ENCODE measurements at places on chromosomes 6 and 20. TPM values are rescaled to one million over a fixed set of nuclear protein-coding genes. Genes with fewer than 3 reads are reported as not detected.

- DNase-seq: no peak
Measured at GRCh38 chr20:44886266-44886651, 754 bp downstream of the YWHAB start.

DNA sequence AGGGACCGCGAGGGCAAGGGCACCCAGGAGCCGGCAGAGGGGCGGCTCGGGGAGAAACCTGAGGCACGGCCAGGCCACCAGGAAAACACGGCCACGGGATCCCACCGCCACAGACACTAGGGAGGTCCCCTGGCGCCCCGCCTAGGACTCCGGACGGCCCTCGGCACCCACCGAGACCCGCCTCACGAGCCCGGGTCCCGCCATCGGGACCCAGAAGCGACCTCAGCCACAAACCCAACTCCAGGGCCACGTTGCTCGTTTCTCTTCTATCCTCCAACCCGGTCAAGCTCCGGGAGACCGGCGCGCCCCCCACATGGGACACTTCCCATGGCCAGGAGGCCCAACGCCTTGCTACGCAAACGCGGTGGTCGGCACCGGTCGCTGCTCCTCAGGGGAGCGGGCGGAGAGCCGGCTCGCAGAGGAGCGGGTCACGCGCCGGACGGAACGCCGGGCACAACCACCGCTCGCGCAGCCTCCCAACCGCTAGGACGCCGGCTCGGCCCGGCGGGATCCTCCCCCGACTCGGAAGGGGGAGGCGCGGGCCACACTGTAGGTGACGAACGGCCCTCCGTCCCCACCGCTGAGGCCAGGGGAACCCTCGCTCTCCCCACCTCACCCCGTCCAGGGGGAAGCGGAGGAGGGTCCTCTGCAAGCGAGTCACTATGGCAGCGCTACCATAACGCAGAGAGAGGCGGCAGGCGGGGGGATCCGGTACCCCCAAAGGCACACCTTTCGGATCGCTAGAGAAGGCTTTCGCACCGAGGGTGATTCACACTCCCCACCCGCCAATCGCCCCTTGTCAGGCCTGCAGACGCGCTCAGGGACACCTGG, 1514.1 kb upstream of the DEFB115 start:
- DNase-seq: no peak

GRCh38 chr6:134840086-134840867, 109.6 kb downstream of the ALDH8A1 start:
- no peak for DNase-seq

The CDSN gene
- not detected for total RNA-seq

DNA sequence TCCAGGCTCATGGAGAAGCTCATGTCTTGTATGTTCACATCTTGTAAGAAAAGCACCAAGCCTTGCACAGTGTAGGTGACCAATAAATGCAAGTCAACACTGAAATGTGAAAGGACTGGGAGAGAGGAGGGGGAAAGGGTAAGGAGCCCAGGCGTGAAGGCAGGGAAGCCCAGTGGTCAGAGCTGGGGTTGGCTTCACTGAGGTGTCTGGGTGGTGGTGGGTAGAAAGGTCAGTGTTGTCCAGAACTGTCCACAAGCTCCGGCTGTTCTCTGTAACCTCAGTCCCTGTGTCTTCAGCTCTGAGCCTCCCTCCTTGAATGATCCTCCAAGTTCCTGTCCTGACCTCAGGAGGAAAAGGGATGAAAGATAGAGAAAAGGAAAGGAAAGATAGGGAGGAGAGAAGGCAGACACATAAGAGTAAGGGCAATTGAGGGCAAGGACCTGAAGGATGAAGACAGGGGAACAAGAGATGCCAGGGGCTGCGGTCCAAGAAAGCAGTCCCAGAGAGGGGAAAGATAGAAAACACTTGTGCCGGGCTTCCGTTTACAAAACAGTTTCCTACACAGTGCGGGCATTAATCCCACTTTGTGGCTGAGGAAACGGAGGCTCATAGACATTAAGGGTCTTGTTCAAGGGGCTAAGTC, 2.4 kb upstream of the TNXB start:
- DNase-seq: no peak

GRCh38 chr20:48295445-48295903, 510.2 kb upstream of the SULF2 start:
- DNase-seq: no peak

DNA sequence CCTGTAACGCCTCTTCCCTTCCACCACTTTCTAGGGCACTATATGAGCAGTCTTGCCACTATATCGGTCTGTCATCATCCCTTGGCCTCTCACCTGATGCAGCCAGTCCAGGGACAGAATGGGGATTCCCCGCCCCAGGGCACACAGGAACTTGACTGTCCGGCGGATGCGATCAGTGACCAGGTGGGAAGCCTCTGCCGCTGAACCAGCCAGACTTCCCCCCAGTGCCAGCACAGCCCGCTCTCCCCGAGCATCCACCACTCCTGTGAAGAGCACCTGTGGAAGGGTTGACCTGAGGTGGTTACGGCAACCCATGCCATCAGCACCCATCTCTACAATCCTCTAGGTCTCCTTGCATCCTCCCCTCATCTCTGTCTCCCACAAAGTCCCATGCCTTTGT, 12.2 kb upstream of the NRM start:
- no peak for DNase-seq

DNA sequence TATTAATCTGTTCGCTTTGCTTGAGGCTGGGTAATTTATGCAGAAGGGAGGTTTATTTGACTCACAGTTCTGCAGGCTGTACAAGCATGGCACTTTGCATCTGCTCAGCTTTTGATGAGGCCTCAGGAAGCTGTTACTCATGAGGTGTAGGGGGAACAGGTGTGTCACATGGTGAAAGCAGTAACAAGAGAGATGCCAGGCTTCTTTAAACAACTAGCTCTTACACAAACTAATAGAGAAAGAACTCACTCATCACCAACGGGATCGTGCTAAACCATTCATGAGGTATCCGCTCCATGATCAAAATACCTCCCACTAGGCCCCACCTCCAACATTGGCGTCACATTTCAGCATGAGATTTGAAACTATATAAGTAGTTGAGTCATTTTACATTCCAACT, 34.4 kb upstream of the GCLC start:
- DNase-seq: no peak

- DNase-seq: no peak
Measured at GRCh38 chr6:5191722-5192121, 69.0 kb downstream of the LYRM4 start.

GRCh38 chr20:32449057-32449889, 91.1 kb downstream of the ASXL1 start:
- DNase-seq: no peak

The C6orf141 gene
- total RNA-seq: 0.89 TPM

GRCh38 chr6:52876056-52876787, 33.3 kb downstream of the GSTA3 start:
- no peak for DNase-seq

DNA sequence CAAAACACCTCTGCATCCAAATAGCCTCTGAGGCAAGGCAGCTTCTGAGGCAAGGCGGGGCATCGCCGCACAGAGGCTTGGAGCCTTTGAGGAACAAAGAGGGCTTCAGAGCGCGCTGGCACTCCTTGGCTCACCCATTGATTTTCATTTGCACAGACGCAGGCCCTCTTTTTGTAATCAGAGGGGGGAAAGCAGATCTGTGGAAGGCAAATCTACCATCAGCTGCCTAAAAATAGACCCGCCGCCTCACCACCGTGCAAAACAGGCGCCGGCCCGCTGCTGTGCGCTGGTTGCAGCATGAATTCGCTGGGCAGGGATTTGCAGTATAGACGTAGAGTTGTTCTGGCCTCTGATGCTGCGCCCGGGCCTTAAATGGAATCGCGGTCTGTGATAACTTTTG, 69.9 kb upstream of the STMND1 start:
- DNase-seq: no peak

The POPDC3 gene
- total RNA-seq: 0.86 TPM

The SCRT2 gene
- 4.1 TPM for total RNA-seq

The RFX6 gene
- not detected for total RNA-seq

- no peak for DNase-seq
Measured at GRCh38 chr6:106546261-106546690, 83.0 kb downstream of the RTN4IP1 start.

DNA sequence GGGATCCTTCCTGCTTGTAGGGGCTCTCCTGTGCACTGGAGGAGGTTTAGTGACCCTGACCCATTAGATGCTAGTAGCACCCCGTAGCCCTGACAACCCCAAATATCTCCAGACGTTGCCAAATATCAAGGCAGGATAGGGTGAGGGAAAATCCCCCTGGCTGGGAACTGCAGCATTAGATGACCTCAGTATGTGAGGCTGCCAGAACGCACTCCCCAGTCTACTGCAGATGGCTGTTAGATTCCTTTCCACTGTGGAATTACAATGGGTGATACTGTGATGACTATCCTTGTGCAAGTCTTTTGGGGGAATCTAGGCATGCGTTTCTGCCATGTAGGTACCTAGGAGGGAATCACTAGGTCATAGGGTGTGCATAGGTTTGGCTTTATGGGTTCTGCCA, 226.3 kb upstream of the KCNG1 start:
- no peak for DNase-seq

The NKAIN4 gene
- total RNA-seq: 44.0 TPM

- DNase-seq: no peak
Measured at GRCh38 chr20:19327401-19327800, 115.0 kb downstream of the SLC24A3 start.

The SYS1 gene
- 25.7 TPM for total RNA-seq

The PRKN gene
- 3.2 TPM for total RNA-seq

The NUP43 gene
- 73.3 TPM for total RNA-seq

The C20orf204 gene
- 2.3 TPM for total RNA-seq

The GPANK1 gene
- total RNA-seq: 17.6 TPM

GRCh38 chr20:3239026-3239866, at the start of gene SLC4A11:
Gene SLC4A11, minus strand, starts transcription at chr20:3239190. Its CDS starts 53 bp downstream, at chr20:3239137.
- peak; percentile 22 for DNase-seq

The LY6G5C gene
- 11.0 TPM for total RNA-seq

DNA sequence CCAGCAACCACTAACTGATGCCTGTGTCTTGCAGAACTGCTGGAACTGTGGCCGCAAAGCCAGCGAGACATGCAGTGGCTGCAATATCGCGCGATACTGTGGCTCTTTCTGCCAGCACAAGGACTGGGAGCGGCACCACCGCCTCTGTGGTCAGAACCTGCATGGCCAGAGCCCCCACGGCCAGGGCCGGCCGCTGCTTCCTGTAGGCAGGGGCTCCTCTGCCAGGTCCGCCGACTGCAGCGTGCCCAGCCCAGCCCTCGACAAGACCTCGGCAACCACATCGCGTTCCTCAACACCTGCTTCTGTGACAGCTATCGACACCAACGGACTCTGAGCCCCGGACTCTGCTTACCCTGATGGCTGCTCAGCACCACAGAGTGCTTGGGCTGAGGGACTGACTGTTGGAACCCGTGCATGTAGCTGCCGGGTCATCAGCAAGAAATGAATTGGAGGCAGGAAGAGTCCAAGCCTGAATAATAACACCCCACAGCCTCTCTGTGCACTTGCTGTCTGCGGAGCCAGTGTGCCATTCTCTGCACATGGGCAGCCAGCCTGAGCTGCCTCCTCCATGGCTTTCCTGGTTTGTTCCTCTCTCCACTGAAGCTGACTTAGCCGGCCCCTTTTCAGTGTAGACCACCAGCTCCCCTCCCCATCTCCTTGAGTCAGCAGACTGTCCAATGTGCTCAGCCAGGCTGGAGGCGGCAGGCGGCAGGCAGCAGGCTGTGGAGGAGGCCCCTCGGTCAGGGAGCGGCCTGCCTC, 17.6 kb upstream of the C20orf144 start:
- DNase-seq: no peak

- peak; percentile 69 for DNase-seq
Measured at GRCh38 chr6:100228834-100229441, 234.9 kb upstream of the MCHR2 start.

The PCMTD2 gene
- 65.4 TPM for total RNA-seq

The MYB gene
- 6.8 TPM for total RNA-seq

The IL20RA gene
- total RNA-seq: not detected

The CPNE5 gene
- total RNA-seq: 0.54 TPM

DNA sequence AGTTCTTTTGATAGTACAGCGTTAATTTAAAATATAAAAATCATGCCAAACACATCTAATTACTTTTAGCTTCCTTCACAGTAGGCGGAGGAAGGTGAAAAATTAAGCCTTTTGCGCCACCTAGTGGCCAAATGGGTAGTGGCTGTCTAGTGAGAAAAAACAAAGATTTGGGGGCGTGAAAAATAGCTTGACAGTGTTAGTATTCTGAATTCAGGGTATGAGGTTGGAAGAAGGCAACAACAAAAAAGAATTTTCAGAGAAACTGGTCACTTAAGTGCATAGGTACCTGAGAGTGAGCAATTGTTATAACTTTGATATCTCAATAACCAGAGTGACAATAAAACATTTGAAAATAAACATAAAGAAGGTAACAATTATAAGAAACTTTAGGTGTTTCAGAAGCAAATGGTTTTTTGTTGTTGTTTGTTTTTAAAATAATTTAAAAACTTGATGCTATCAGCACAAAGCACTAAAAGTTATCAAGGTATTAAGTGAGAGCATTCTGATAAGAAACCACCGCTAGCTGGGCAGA, 14.3 kb downstream of the PSMB9 start:
- peak; percentile 85 for DNase-seq

The PBOV1 gene
- not detected for total RNA-seq

The SLC12A5 gene
- 9.6 TPM for total RNA-seq

DNA sequence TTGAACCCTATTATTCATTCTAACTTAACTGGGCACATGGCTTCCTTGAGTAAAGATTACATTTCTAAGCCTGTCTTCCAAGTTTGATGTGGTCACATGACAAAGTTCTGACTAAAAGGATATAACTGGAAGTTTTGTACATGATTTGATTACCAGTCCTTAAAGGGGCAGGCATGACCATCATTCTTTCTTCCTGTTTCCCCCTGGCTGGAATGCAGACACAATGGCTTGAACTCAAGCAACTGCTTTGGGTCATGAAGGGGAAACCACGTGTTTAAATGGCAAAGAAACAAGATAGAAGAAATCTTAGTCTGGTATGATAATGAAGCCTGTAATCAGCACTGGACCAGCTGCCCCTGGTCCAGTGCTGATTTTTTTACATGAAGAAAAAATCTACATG, 15.6 kb upstream of the SHLD1 start:
- DNase-seq: no peak

- no peak for DNase-seq
Measured at GRCh38 chr6:76752841-76753240, 680.4 kb upstream of the IMPG1 start.

DNA sequence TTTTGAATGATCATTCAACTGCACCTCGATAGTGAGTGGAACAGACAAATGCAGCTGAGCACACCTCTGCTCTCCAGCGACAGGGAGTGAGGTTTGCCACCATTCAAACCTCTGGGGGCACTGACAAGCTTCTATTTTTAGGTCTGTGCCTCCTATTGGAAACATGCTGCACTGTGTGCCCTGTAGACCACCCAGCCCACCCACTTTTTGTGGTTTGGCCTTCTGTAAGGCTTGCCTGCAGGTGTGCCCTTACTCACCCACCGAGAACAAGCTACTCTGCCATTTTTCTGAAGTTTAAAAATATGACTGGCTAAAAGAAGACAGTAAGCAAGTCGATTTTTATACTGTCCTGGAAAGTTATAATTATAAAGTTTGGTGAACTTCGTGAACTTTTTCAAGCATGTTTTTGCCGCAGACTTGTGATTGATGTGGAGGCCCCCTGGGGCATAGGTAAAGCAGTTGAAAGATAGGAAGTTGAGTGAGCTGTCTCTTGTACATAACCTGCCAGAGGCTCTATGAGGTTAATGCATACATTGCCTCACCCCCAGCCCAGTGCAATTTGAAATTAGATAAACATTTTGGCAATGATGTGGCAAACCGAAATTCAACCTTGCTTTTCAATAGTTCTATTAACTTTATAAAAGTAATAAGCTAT, 53.8 kb downstream of the ADGRG6 start:
- no peak for DNase-seq
